ENCODE measurements at places on chromosomes 2 and 18.
A peak's percentile ranks its signal among the peaks of the same experiment; 100 is the strongest.

DNA sequence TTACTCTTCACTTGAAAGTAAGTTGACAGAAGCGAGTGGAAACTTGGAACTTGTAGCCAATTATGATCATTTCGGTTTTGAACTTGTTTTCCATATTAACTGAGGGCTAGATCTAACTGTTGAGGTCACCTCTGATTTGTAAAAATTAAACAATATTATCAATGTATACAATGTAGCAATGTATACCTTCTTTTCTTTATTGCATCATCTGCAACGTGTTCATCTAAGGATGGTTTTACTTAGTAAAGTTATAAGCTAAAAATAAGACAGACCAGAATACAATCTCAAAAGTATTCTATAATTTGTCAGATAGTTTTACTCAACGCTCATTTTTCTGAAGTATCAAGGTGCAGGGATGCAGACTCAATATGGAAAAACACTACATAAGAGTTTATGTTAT lies 435.0 kb upstream of the TNP1 start:
- DNase-seq, result no peak

GRCh38 chr2:198657512-198658121 lies 800.1 kb downstream of the SATB2 start:
- DNase-seq, result peak; percentile 55

- no peak for DNase-seq
Observed at GRCh38 chr2:238149841-238150572, 8.8 kb upstream of the ERFE start.

DNA sequence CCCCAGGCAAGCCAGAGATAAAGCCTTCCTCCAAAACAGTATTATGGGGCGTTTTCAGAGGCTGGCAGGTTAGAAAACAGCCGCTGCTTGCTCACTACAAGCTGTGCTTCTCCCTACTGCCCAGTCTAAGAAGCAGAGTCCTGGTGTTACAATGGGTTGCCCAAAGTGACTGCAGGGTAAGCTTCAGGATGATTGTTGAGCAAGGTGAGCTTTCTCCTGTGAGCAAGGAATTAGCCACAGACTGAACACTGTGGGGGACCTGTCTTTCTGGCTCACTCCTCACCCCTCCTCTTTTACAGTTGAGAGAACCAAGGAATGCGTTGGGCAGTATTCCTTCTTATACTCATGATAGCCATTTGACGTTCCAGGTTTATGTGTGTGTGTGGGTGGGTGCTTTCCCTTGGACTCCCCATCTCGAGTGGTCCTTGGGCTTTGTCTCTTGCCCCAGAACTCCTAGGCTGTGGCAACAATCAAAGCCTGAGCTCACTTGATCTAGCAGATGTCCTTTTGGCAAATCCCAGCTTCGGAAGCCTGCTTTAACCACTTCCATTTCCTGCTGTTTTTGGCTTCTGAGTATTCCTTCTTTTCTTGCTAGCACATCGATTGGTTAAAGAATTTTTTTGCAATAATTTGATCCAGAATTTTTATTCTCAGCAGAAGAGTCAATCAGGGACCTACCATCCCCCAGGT lies 47.5 kb downstream of the KDM3A start:
- no peak for DNase-seq

- no peak for DNase-seq
Observed at GRCh38 chr2:152251211-152251610, 75.6 kb upstream of the STAM2 start.

DNA sequence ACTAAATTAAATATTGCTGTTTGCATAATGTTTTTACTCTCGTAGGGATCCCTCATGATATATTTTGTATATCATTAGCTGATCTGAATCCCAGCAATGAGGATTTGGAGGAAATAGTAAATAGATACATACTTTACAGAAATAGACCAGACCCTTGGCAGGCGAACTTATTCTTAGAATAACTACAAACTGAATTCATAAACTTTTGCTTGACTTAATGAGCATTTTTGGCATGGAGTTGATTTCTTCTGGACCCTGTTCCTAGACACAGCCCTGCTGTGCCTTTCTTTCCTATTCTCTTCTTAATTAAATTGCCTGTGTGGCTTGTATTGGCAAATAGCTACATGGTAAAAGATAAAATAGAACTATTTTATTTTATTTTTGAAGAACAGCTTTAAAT lies 145.9 kb downstream of the GREB1L start:
- no peak for DNase-seq

GRCh38 chr2:230669386-230669950 lies 43.2 kb upstream of the CAB39 start:
- DNase-seq, result no peak

- DNase-seq, result no peak
Observed at GRCh38 chr2:120767486-120768005, 31.9 kb downstream of the GLI2 start.

GRCh38 chr2:119154076-119154475 lies 4.5 kb downstream of the C1QL2 start:
- DNase-seq, result no peak

DNA sequence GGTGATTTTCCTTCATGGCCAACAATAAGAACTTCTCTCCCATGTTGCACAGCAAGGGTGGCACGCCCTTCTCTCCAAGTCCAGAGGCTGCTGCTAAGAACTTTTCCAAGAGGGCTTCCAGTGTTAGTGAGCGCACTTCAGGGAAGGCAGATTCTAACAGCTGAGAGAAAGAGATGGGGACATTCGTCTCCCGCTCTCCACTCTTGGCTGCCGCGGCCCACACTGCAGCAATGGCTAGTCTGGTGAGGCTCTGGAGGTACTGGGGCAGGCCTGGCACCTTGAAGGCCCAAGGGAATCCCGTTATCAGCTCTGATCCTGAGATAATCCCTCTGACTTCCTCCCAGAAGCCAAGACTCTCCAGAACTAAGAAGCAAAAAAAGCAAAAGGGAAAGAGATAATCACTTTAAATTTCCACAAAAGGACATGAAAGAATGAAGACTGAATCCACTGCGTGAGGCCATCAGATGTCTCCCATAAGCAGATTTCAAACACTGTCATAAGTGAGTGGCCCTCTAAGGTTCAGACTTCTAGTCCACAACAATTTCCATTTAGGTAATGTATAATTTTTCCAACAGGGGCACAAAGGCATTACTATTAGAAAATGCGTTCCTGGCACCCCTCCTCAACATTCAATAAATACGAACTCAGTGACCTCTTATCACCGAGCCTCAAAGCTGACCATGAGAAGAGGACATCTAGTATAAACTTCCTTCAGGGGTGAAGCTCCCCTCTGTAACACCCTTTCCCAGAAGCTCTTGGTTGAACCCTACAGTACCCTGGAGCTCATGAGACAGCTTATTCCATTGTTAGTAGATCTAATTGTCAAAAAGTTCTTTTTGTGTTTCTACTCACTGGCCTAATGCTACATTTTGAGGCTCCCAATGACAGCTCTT lies 66.7 kb upstream of the ZFP36L2 start:
- DNase-seq, result no peak

DNA sequence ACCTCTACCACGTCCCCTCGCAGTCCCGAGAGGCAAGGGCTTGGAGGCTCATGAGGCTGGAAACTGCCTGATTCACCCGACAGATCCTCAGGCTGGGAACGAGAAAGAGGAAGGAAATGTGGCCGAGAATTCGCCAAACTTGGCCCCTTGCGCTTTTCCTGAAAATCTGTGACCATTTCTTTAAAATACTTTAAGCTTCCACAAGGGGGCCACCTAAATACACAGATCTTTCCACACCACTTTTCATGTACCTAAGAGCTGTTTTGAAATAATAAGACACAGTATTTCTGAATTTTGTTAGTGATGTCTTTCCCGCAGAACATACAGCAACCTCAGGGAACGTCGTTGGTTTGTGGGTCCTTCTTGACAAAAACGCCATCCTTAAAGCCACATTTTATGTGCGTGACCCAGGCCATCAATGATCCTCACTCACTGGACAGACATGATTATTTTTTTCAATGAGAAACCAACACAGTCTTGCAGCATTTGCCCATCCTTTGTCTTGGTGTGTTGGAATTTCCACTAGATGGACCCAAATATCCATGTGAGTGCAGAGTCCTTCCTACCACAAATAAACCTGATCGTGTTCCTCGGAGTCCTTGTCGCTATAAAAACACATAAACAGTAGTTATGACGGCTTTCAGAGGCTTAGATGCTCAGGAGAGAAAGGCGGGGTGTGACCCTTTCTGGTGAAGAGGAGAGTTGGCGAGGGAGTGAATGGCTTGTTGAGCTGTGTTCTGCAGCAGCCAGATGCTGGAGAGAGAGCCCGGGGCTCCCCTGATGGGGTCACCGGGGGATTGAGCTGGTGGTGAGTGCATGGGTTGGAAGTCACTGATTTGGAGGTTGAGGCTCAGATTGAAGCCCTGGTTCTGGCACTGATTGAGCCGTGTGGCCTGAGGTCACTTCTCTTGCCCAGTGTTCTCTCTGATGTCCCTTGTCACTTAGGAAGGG lies 25.0 kb downstream of the DCDC2C start:
- DNase-seq, result peak; percentile 44

DNA sequence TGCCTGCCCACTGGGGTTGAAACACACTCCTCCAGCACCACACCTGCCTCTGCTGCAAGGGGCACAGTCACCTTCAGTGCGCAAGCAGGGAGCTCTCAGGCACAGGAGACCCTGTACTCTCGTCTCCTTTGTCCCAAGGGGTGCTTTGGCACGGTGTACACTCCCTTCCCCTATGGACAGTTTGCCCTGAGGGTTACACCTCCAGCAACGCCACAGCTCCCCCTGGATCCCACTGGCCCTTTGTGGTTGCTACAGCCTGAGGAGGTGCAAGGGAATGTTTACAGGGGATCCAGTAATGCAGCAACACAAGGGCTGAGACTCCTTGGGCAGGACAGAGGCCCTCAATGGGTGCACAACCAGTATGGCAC lies 45.2 kb upstream of the FAM117B start:
- DNase-seq, result no peak

GRCh38 chr2:241391892-241392665 lies 36.0 kb downstream of the FARP2 start:
- DNase-seq, result peak; percentile 74
